A549 treated with dexamethasone at 1 μM for 4 hours (cell line): ENCODE measurements at places on chromosomes 5 and 9. TPM values are rescaled to one million over a fixed set of nuclear protein-coding genes. Genes with fewer than 3 reads are reported as not detected.

The KCNN2 gene
- total RNA-seq = 0.09 to 0.16 TPM (median 0.12 TPM) in 5 replicates

The NUTM2G gene
- total RNA-seq = 0.05 TPM in 1 of 5 replicates, not detected in the others

The SPAG8 gene
- 0.24 to 0.51 TPM (median 0.34 TPM) in 5 replicates for total RNA-seq

The ZNF483 gene
- total RNA-seq = 0.50 to 0.94 TPM (median 0.56 TPM) in 5 replicates

The SPATA6L gene
- total RNA-seq = 0.98 to 1.9 TPM (median 1.6 TPM) in 5 replicates

The KIF4B gene
- total RNA-seq = 0.01 to 0.02 TPM in 2 of 5 replicates, not detected in the others

The FOXD4 gene
- total RNA-seq = 0.20 to 0.66 TPM (median 0.34 TPM) in 5 replicates

The GPR150 gene
- total RNA-seq = 0.06 to 0.20 TPM (median 0.13 TPM) in 5 replicates

The PCSK5 gene
- 1.6 to 2.3 TPM (median 2.1 TPM) in 5 replicates for total RNA-seq

The PCDHA12 gene
- 2.8 to 3.7 TPM (median 2.9 TPM) in 5 replicates for total RNA-seq

The TDRD7 gene
- 11.9 to 13.2 TPM (median 12.5 TPM) in 5 replicates for total RNA-seq

The SLC6A7 gene
- total RNA-seq = 0.02 to 0.04 TPM in 2 of 5 replicates, not detected in the others
